ENCODE measurements at places on chromosomes 4 and X.

DNA sequence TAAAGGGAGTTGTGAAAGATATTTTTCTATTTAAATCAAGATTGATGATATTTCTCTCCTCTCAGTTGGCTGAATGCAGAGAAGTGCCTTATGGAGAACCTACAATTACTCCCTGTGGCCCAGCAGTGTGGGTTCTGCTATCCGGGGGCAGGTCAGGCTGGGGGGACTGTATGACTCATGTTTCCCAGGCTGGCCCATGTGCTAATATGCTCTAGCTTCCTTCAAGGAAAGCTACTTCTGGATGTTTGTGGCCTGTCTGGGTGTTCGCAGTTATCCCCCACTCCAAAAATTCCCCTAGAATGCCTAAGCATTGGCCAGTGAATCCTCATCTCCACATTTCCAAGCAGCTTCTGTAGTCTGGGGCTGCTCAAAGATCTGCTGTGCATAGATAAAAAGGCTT lies 58.9 kb upstream of the SPP1 start:
- no peak for DNase-seq

GRCh38 chrX:106734827-106735226 lies 8.3 kb downstream of the RNF128 start:
- no peak for DNase-seq

DNA sequence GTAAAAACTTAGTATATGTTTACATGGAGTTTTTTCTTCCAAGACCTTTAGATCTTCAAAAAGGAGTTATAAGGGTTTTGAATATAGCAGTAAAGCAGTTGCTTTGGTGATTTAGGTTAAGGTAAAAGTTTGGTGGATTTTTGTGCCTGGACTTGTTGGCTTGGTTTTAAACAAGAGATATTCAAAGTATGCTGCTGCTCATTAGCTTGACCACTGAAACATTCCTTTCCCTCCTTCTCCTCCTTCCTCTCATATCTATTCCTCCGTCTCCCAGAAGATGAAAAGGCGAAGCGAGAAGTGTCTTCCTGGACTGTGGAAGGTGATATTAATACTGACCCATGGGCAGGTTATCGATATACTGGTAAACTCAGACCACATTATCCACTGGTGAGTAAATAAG lies 38.4 kb downstream of the METAP1 start:
- no peak for DNase-seq

- no peak for DNase-seq
These were observed 174.9 kb downstream of the ACTRT1 start for GRCh38 chrX:127877318-127877717.

GRCh38 chr4:20859097-20859781 lies 159.0 kb downstream of the PACRGL start:
- DNase-seq: no peak

DNA sequence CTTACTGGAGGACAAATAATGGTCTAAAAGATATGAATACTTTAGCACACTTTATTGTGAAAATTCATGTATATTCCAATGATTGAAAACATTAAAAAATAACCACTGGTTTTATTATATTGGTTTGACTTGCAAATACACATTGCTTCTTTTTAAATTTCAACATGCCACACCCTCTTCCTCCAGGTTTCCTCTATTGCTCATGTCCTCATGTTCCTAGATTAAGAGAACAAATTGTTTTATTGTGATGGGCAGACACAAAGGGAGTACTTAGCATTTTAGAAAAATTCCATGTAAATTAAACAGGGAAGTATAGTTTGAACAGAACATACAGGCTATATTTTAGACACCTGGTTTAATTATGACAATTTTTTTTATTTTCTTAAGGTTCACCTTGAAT lies 230.6 kb upstream of the GPRIN3 start:
- DNase-seq: no peak

DNA sequence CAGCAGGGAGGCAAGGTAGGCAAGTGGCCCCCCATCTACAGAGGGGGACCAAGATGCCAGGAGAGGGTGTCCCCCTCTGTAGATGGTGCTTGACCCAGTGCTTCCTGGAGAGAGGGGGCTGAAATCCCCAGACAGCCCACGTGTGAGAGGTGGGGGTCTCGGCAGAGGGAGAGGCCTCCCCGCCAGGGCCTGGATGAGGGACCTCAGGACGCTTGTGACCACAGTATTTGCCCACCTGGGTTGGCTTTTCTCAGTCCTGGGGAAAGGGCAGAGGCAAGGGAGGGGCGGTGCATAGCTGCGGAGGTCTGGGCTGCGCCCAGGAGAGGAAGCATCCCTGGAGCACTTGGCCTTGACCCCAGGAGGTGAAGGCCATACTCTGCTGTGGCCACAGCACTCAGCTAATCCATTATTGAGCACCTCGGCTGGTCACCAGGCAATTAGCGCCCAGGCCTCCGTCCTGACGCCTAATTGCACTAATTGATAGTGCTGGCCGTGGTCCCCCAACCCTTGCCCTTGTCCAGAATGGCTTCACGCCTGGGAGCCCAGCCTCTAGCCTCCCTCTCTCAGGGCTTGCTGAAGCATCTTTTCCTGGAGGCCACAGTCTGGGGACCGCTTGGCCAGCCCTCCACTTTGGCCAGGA lies 30.7 kb downstream of the HMX1 start:
- DNase-seq: no peak

DNA sequence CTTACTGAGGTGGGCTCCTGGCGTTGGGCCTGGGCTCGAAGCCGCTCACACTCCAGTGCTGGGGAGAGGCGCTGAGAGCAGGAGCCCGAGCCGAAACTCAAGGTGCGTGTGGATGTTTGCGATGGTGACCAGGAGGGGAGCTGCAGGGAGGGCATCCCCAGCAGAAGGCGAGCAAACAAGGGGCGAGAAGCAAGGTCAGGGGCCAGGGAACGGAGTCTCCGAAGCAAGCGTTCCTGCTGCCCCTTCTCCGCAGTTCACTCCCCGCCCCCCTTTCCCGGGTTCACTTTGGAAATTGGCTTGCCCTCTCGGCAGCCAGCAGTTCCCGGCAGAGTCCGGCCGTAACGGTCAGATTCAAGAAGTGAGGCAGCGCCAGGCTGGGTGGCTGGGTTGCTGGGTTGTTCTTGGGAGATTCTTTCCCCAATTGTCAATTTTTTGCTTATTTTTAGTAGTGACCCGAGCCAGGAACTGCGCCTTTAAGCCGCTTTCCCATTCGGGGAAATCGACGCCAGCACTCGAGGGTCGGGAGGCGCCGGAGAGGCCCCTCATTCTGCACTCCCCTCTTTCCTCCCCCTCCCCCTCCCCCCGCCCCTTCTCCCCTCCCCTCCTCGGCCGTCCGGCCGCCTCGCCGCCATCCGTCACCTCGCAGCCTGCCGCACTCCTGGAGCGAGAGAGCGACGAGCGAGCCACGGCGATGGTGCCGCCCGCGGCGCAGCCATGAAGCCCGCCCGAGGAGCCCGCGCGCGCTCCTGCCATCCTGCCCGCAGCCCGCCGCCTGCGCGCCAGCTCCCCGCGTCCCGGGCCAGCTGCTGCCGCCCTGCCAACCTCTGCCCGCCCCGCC lies at the start of gene FRMPD3:
TSS of gene FRMPD3 (plus strand) at position 655 of the 838 bp plus-strand sequence. CDS start 76,937 bp downstream, outside the sequence.
- no peak for DNase-seq

DNA sequence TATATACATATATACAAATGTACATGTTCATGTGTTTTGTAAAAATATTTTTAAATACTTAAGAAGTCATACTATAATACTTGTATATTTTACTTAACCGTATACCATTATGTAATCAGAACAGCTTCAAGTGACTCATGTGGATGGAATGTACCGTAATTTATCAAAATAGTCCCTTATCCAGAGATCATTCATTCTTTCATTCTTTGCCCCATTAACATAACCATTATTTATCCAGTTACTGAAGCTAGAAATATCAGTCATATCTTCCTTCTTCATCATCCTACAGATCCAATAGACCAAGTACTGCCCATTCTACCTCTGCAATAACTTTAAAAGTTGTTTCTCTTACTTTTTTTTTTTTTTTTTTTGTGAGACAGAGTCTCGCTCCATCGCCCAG lies 164.2 kb downstream of the MAB21L2 start:
- DNase-seq: no peak

DNA sequence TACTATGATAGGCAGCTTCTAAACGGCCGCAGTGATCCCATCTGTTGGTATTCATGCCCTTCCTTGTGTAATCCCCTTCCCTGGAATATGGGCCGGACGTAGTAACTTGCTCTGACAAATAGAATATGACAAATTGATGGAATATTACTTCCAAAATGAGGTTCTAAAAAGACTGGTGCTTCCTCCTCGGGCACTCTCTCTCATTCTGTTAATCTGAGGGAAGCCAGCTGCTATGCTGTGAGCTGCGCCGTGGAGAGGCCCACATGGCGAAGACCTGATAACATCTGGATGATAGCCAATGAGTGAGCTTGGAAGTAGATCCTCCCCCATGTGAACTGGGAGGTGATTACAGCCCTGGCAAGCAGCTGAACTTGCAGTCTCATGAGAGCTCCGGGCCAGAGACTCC lies 27.2 kb upstream of the SLC25A4 start:
- DNase-seq: no peak

DNA sequence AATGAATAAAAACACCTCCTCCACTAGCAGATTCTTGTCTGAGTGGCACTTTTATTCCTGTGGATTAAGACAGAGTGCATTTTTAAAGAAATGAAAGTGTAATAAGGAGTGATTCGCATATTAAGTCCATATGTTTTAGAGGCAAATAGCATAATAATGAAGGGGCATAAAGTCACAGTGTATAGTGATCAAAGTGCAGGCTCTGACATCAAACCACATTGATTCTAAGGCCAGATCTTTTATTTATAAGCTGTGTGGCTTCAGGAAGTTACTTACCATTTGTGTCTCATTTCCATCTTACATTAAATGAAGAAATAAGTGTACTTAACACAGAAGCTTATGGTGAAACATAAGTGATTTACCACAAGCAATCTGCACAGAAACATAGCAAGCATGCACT lies 332.8 kb downstream of the GASK1B start:
- no peak for DNase-seq

- no peak for DNase-seq
These were observed 98.7 kb upstream of the SLC4A4 start for GRCh38 chr4:71240094-71240493.

GRCh38 chrX:149992918-149993317 lies 54.6 kb upstream of the EOLA2 start:
- DNase-seq: no peak

GRCh38 chr4:6334203-6334887 lies 64.7 kb downstream of the WFS1 start:
- DNase-seq: no peak

DNA sequence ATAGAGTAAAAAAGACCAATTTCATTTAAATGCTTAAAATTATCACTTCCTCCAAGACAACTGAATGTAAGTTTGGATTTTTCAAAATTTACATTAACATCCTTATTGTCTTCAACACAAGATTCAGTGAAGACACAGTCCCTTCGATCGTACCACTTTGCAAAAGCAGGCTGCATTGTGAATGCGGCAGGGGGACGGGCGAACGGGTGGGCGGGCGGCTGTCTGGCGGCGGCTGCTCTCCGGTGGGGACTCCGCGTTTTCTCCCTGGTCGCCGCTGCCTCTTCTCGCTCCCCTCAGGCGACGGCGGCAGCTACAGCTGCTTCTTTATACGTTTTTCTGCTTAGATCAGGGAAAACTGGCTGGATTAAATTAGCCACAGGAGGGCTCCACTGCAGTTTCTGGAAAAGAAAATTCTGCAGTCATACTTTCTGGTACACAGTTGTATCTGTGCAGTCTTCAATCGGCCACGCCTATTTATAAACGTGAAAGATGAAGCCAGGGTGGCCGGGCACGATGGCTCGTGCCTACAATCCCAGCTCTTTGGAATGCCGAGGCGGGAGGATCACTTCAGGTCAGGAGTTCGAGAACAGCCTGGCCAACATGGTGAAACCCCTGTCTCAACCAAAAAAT lies 33.9 kb upstream of the HPF1 start:
- DNase-seq: no peak

GRCh38 chr4:140704964-140705363 lies 51.2 kb downstream of the TBC1D9 start:
- DNase-seq: no peak

DNA sequence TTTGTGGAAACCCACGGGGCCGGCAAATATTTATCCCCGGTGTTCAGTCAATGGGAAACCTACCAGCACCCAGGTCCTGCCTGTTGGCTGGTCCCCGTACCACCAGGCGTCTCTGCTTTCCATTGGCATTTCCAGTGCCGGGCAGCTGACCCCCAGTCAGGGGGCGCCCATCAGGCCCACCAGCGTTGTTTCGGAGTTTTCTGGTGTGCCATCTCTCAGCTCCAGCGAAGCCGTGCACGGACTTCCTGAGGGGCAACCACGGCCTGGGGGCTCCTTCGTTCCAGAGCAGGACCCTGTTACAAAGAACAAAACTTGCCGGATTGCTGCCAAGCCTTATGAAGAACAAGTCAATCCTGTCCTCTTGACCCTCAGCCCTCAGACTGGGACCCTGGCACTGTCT lies 32.7 kb downstream of the BCORL1 start:
- no peak for DNase-seq

- no peak for DNase-seq
These were observed 74.1 kb downstream of the WDR19 start for GRCh38 chr4:39256436-39256835.

DNA sequence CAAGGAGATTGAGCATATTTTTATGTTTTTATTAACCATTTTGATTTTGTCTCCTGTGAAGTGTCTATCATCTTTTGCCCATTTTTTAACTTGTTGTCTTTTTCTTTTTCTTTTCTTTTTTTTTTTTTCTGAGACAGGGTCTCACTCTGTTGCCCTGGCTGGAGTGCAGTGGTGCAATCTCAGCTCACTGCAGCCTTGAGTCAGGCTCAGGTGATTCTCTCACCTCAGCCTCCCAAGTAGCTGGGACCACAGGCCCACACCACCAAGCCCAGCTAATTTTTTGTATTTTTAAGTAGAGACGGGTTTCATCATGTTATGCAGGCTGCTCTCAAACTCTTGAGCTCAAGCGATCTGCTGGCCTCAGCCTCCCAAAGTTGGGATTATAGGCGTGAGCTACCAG lies 4.6 kb upstream of the ADD1 start:
- DNase-seq: no peak

- DNase-seq: no peak
These were observed 75.7 kb downstream of the FAM114A1 start for GRCh38 chr4:38943343-38943742.

GRCh38 chr4:143667461-143667860 lies 33.0 kb downstream of the FREM3 start:
- no peak for DNase-seq

- no peak for DNase-seq
These were observed 391.2 kb downstream of the ANKRD50 start for GRCh38 chr4:124321364-124321763.

All from NK-92 treated with Interleukin-12 subunit alpha and Interleukin-12 subunit beta, amount 100 ng/mL, for 24 hours (cell line).